ENCODE measurements at places on chromosomes 13 and 19. TPM values are rescaled to one million over a fixed set of nuclear protein-coding genes. Genes with fewer than 3 reads are reported as not detected.
A peak's percentile ranks its signal among the peaks of the same experiment; 100 is the strongest.

- no peak overlapping the region for H3K4me3 ChIP-seq
- no peak for DNase-seq
- 0 out of 2 replicates have a peak, but pooled peaks cover 5% of the 10 kb centered on the region for H3K4me1 ChIP-seq
- H3K36me3 ChIP-seq = no peaks in the 10 kb centered on the region
- peak overlapping the region; percentile 49 for H3K27ac ChIP-seq
Measured at GRCh38 chr13:40170982-40171381, 495.5 kb downstream of the FOXO1 start.

DNA sequence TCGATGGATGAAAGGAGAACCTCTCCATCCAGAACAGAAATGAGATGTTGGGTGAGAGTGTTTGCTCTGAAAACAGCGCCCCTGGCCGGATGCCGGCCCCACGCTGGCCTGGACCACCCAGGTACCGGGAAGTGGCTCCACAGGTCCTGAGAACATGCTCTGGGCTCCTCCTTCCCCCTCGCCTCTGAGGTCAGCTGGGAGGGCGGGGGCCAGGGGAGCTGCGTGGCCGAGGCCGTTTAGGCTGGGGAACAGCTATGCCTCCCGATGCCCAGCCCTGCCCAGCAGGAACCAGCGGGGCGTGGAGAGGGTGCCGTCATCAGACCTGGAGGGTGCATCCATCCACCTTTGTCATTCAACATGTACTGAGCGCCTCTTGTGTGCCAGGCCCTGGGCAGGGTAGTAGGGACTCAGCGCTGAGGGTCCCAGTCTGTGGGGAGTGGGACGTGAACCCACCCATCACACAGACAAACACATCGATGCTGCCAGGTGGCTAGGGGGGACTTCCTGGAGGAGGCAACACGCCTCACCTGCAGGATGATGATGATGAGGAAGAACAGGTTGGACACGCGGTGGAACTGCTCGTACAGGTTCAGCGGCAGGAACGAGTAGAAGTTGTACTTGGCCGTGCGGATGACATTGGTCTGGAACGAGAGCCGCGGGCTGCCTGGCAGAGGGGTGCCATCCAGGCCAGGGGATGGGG is 4.2 kb downstream of the ATP8B3 start:
- H3K36me3 ChIP-seq = no peaks in the 10 kb centered on the region
- H3K4me3 ChIP-seq = no peak overlapping the region
- no peaks in the 10 kb centered on the region for H3K27me3 ChIP-seq
- H3K27ac ChIP-seq = no peak overlapping the region
- H3K4me1 ChIP-seq = 0 out of 2 replicates have a peak, but pooled peaks cover 4% of the 10 kb centered on the region

DNA sequence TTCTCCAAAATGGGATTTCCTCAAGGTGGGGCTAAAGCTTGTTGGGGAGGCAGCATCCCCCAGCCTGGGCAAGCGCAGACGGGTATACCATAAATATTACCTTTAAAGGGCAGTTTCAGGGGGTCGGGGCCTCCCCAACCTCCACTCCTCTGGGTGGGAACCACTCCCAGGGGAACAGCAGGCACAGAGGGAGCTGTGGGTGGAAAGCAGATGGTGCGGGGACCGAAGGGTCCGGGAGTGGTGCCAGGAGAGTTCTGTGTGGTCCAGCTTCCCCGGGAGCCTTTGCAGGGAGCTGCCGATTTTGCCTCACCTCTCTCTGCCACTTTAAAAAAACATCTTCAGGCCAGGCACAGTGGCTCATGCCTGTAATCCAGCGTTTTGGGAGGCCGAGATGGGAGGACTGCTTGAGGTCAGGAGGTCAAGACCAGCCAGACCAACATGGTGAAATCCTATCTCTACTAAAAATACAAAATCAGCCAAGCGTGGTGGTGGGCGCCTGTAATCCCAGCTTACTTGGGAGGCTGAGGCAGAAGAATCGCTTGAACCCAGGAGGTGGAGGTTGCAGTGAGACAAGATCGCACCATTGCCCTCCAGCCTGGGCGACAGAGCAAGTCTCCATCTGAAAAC is 5.5 kb downstream of the MAST3 start:
- no peak overlapping the region for H3K27ac ChIP-seq
- H3K36me3 ChIP-seq = no peaks in the 10 kb centered on the region
- no peaks in the 10 kb centered on the region for H3K27me3 ChIP-seq
- H3K4me3 ChIP-seq = no peak overlapping the region
- H3K4me1 ChIP-seq = peaks cover 8% of the 10 kb centered on the region

C5AR2 gene
- total RNA-seq = not detected

OR10H2 gene
- not detected for total RNA-seq

SLAIN1 gene
- total RNA-seq = 2.3 TPM

Data from PC-9 (cell line).